ENCODE measurements at places on chromosomes 7 and 10.

DNA sequence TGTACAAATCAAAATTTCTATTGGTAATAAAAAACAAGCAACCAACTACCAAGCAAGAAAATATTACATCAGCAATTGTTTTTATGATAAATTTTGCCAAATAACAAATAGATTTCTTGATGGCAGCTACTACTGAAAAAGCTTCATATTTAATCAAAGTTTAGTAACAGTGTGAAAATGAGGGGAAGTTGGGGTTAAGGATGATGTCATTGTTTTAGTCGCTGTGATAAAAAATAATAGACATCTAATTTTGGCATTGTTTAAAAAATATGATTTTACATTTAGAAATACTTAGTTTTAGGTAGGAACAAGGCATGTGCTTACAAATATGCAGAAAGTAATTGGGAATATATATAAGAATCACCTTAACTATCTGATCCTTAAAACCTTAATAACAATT lies 145.9 kb downstream of the CNTNAP2 start:
- no peak for DNase-seq

GRCh38 chr7:149791-150636 lies 42.4 kb upstream of the FAM20C start:
- no peak for DNase-seq

DNA sequence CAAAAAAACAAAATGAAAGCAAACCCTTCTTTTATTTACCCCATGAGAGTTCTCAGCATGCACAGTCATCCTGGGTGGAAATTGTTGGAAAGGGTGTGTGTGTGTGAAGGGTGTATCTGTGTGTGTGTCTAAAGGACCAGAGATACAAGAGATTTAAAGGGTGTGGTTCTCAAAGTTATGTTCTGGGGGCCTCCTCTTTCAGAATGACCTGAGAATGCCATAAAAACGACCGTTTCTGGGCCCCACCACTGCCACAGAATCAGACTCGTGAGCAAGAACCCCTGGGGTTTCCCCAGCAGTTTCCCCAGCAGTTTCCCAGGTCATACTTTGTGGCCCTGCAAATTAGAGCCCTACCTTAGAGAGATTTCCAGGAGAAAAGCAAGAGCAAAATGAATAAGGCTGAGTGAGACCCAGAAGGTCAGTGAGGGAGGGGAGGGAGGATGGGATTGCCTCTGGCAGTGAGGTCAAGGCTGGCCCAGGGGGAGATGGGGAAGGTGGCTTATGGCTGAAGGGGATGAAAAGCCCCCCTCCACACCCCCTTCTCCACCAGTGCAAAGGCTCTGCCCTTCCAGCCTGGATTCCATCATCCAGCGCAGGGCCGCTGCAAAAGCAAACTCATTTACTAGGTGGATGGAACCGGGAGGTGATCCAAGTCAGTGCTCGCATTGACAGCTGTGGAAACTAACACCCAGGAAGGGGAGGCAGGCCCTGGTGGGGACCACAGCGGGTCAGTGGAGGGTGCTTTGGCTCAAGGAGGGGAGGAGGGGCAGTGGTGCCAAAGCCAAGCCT lies 10.2 kb downstream of the PYROXD2 start:
- DNase-seq, result no peak

DNA sequence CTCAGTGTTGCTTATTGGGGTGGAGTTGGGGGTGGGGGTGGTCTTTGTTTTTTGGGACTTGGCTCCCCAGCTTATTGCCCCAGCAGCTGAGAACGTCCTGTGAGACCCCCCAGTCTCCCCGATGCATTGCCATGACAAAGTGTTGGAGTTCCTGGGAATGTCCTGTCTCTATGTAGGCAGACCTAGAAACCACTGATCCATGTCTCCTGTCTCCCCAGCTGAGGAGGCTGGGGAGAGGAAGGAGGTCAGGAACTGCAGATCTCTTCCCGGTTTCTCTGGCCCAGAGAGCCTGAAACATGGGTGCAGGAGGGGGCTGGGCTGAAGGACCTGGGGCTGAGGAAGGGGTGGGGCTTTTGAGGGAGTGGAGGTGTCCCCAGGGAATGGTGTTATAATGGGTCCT lies 80.2 kb upstream of the GTF2IRD1 start:
- DNase-seq, result no peak

DNA sequence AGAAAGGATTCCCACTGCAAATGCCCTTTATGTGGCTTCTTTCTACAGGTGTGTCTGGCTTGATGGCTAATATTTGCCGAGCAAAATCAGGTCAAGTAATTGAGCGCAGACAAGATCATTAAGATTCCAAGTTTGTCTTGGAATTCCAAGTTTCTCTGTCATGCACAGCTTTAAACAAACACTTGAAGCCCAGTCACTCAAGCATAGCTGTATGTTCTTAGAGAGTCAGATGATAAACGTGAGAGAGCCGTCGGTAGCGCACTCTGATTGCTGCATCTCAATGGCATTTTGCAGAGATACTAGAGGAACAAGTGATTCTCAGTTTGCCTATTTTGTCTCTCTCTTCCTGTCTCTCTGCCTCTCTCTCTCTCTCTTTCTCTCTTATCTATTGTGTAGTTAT lies 658 bp downstream of the DMBT1 start:
- no peak for DNase-seq

GRCh38 chr10:96344178-96344577 lies 14.6 kb downstream of the OPALIN start:
- no peak for DNase-seq

DNA sequence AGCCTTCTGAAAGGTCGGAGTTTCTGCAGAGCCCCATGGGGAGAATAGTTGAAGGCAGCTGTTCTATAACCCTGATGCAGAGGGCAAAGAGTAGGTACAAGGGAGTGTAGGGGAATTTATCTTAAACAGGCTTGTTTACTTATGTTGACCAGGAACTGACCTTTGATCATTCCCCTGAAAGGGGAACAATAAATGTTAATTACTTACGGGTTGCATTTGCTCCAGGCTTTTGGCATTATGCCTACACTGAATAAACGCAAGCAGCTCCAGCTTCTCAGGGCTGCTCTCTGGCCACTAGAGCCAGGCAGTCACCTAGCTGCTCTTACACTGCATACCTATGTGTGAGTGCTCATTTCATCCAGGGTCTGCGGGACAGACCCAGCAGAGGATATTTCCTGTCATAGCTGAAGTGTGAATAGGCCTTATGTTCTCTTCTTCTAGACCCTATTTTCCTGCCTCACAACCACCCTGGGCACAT lies 26.9 kb upstream of the ABCA13 start:
- DNase-seq, result no peak

DNA sequence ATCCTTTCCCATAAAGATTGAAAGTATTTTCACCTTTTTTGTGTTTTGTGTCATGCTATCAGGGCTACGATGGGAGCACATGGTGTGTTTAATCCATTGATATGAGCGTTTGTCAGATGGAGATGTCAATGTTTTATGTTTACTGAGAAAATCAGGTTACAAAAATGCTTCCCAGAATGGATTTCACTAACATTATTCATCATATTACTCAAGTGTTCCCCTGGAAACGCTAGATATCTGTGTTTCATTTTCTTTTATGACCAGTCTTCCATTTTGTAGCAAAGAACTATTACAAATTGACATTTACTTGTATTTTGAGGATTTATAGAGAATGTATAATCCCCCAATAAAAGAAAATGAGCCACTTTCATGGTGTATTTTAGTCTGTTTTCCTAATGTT lies 293.5 kb upstream of the AKR1E2 start:
- DNase-seq, result peak; percentile 22

DNA sequence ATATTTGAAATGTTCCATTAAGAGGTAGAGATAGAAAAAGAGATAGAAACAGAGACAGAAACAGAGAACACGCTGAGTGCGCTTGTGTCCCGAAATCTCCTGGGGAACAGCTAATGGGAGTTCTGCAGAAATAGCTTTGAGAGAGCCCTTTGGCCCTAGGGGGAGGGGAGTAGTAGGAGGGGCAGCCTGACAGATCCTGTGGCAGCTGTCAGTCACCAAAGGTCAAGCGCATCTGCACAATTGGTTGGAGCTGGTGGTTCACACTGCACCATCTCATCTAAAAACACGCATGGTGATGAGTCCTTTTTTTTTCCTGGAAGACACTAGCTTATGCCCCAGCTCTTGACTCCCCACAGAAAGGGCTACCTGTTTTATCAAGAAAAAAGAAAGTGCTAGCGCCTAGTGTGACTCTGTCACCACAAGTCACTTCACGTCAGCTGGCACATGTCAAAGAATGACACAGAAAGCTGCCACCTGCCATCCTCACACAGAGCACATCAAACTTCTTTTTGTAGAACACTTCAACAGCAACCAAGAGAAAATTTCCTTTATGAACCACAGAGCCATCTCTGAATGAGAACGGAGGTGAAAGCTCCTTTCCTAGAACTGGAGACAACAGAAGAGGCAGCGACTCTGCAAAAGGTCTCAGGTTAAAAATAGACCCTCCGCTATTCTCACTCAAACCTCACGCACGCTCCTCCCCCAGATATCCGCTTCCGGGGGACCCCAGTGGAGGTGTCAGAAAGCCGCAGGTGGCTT lies 125.7 kb downstream of the GFRA1 start:
- DNase-seq, result no peak

DNA sequence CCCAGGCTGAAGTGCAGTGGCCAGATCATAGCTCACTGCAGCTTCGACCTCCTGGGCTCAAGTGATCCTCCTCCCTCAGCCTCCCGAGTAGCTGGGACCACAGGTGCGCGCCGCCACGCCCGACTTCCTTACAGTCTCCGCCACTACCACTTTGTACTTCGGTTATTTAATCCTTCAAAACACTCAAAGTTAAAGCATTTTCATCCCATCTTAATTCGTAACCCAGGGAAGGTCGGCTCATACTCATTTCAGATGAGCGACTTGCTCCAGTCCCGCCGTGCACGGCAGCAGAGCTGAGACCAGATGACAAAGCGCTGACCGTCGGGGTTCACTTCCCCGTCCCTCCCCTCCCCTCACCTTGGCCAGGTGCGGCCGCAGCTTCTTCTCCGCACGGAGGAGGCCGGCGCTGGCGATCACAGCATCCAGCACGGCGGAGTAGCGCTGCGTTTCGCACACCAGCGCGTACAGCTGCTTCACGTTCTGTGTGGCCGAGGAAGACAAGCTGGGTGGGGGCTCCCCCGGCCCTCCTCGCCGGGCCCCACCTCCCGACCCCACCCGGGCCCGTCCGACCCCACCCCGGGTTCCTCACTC lies 457 bp downstream of the NSUN5 start:
- DNase-seq, result no peak

DNA sequence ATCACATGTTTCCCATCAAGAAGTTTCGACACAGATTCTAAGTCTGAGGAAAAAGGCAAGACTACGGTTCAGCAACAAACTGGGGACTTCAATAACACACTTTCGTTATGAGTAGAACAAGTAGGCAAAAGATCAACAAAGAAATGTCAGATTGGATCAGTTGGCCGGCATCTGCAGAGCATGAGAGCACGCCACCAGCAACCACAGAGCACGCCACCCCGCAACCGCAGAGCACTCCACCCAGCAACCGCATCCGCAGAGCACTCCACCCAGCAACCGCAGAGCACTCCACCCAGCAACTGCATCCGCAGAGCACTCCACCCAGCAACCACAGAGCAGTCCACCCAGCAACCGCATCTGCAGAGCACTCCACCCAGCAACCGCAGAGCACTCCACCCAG lies 89.7 kb upstream of the FAM20C start:
- no peak for DNase-seq

- DNase-seq, result no peak
Measured at GRCh38 chr7:5237286-5237685, 45.5 kb upstream of the SLC29A4 start.

DNA sequence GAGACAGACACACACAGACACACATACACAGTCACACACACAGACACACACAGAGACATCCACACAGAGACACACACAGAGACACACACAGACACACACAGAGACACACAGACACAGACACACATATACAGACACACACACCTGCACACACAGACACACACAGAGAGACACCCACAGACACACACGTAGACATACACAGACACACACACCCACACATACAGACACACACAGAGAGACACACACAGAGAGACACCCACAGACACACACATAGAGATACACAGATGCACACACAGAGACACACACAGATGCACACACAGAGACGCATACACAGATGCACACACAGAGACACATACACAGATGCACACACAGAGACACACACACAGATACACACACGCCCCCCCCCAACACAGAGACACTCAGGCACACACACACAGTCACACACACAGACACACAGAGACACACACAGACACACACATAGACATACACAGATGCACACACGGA lies 58.5 kb downstream of the GATA3 start:
- no peak for DNase-seq

- DNase-seq, result no peak
Measured at GRCh38 chr7:16810112-16810511, 5.3 kb upstream of the AGR2 start.

DNA sequence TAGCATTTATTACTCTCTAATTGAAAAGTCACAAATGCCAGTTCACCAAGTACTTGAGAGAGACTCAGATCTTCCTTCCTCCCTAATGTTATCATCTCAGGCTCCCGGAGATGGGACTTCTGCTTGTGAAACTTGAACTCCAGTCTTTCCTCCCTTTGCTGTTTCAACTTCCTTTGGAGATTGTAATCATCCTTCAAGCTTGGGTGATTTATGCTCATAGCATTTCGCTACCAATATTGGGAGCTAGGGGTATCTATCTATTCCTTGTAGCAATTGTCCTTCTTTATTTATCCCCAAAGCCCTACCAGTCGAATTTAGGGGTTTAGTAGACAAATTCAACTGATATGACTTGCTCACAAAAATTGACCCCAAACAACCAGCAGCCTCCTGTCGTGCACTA lies 117.9 kb upstream of the STARD3NL start:
- no peak for DNase-seq

- DNase-seq, result no peak
Measured at GRCh38 chr7:50389961-50390360, 60.2 kb downstream of the FIGNL1 start.

- DNase-seq, result no peak
Measured at GRCh38 chr7:22002726-22003125, 57.0 kb upstream of the CDCA7L start.

DNA sequence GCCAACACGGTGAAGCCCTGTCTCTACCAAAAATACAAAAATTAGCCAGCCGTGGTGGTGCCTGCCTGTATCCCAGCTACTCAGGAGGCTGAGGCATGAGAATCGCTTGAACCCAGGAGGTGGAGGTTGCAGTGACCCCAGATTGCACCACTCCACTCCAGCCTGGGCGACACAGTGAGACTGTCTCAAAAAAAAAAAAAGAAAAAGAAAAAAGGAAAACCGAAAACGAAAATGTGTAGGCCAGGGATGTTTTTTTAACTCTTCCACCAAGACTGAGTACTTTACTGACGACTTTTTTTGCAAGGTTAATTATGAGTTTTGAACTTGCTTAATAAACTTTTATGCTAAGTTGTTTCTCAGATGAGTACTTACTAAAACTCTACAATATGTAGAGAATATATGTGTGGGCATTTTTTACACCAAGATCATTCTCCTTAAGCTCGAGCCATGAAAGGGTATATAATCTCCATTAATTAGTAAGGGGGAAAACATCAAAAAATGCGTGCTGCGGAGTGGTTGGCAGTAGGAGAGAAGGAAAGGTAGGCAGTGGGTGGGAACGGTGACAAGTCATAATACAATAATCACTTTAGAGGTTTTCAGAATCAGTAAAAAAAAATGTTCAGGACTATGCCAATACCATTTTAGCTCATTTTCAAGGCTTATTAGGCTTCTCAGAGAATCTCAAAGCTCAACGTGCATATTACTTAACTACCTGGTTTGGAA lies 8.6 kb upstream of the ADRB1 start:
- no peak for DNase-seq

All from RKO (cell line).